Effector CD4-positive, alpha-beta T cell (primary cell): ENCODE measurements at places on chromosomes 12 and 14.

DNA sequence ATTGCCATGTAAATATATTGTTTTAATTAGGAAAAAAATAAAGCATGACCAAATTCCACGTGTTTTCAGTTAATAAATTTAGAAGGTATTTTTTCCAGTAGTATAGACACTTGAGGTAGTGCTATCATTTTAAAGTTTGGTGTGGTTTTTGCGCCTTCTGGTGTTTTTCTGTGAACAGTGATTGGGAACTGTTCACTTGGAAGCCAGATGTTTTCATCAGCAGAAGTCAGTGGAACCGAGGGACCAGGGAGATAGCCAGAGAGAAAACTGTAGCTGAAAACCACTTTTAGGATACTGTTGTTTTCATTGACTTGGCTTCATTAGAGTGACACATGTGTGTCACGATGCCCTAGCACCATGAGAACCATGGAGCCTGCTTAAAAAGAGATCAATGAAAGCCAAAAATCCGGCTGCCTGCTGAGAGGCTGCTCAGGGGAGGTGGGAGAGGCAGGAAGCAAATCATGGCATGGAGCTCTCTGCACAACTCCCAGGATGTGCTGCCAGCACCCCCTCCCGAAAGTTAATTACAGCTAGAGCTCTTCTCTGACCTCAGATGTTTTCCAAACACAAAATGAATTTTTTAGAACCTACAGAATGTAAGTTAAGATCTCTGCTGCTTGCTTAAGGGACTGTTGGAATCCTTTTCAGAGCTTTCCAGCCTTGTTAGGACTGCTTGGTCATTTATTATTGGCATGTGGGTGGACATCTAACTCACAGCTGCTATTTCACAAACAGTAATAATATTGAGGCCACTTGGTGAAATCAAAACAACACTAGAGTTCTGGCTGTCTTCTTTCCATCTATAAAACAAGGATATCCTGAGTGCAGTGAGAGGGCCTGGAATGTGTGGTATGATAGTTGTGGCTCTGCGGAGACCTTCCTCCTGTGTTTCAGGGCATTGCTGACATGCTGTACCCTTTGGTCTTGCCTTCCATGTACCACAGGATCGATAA, 192.3 kb downstream of the ANO4 start:
- DNase-seq = no peak

DNA sequence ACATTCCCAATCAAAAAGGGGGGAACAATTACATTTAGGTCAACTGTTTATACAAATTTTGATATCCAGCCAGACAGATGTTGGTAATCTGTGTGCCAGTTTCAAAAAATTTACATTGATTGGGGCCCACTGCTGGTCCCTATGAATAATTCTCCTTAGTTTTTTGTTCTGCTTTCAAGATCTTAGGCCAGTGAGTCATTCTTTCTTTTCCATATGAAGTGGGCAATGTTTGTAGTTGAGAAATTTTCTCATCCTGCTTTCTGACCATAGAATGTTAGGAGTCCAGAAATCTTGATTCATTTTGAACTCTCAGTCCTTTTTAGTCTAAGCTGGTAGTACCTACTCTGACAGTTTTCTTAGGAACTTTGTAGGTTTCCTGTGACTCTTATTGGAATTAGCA, 244.3 kb downstream of the DIO2 start:
- no peak for DNase-seq

DNA sequence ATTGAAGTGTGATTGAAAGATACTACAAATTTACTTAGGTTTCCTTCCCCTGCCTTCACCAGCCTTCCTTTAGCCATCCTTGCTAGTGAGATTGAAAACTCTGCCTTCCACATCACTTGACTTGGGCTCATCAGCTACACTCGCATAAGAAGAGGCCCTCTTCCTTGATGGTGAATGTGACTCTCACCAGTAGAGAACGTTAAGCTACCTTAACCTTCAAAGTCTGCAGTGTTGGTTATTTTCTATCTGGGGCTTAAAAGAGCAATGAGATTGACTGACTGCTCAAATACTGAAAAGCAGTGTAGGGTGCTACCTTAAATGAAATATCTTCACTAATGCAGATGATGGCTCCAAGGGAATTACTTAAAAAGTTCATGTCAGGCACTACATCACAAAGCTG, 271.8 kb downstream of the EGLN3 start:
- no peak for DNase-seq

- no peak for DNase-seq
Observed at GRCh38 chr14:104801520-104802393, 856 bp downstream of the ZBTB42 start.

GRCh38 chr14:87349921-87350320, 643.1 kb downstream of the GALC start:
- no peak for DNase-seq

DNA sequence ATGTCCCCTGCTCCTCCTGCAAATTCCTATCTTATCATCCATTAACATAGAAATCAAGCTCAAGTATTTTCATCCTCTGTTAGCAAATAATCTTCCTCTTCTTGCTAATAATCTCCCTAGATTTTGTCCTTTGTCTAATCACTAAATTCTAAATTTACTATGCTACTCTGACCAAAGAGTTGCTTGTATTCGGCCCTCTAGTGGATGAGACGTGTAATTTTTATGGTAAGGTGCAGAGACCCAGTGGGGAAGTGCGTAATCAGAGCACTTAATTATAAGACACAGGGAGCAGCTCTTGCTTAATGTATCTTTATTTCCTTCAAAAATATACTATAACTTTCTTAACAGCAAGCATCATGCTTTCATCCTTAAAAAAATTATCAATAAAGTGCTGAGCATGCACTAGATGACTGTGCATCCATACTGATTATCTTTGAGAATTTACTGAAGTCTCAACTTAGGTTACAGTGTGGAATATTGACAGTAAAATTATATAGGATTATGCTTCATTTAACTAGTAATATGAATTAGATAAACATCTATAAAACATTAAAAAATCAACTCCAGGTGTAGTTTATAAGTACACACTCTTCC, 212.6 kb downstream of the SLC16A7 start:
- DNase-seq = no peak

DNA sequence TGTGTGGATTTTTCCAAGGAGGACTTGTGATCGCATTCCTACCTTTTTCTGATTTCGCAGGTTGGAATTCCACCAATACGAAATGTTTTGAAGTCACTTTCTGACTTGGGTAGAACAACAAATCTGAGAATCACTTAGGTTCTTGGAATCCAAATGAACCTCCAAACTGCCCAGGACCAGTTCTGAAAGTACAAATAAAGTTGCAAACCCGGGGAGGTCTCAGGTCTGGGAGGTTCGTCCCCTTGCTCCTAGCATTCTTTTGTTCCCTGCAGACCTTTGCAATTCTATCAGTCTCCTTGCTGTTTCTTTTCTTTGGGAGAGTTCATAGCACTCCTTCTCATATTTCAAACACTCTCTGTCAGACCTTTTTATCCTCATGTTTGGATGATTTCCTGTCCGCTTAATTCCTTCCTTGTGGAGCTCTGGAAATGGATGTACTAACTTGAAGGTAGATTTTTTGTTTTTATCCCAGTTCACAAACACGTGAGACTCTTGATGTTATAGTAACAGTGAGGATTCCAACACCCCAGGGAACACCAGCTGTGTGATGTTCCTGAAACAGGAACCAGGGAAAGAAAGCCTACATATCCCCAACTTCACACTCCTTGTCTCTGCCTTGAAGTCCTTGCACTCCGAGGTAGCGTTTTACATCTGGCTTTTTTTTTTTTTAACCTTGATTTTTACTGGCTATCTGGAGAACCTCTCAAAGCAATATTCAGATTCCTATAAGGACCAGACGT, 70.6 kb downstream of the TMEM132C start:
- DNase-seq = no peak

DNA sequence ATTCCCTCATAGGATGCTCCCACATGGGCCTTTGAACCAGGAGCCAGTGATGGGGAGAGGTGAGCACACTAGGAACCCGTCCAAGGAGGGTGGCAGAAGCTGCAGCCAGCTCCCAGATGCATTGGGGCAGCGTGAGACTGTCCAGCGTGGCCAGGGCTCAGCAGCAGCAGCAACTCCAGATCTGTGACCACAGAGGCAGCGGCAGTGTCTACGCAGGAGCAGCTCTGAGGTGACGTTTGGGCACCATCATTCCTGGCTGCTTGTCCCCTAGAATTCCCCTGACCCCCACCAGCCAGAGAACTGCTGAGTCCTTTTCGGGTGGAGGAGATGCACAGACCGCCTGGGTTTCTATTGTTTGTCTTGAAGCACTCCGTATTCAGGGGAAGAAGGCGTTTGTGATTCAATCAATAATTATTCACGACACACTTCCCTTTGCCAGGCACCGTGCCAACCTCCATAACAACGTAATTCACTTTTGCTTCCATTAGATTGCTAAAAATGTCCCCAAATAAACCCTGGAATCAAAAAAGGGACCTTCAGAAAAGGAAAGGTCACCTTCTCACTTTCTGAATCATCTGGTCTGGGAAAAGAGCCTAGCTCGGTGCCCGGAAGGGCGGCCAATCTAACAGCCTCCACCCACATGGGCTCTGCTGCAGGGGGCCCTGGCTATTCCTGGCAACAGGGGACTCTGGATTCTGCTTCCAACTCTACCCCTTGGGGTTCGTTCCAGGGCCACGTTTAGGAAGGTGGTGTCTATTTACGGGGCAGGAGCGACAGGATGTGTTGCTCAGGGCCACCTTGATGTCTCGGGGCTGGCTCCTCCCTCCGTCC, 11.4 kb upstream of the BDKRB2 start:
- DNase-seq = no peak

GRCh38 chr12:27319848-27320247, 12.8 kb upstream of the BMAL2 start:
- no peak for DNase-seq

DNA sequence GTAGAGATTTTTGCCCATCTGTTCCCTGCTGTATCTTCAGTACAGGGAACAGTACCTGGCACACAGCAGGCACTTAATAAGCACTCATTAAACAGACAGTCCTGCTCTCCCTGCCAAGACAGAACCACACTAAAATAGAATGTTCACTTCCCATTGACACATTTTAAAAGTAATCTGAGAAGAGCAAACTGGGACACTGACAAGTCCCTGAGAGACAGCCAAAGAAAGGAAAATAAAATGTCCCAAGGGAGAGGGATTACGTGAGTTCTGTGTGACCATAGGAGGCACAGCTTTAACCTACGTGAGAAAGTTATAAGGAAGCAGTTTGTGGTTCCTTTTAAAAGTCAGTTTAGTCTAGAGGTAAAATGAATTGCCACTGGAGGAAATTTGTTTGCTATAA, 43.9 kb upstream of the SYCP3 start:
- no peak for DNase-seq

DNA sequence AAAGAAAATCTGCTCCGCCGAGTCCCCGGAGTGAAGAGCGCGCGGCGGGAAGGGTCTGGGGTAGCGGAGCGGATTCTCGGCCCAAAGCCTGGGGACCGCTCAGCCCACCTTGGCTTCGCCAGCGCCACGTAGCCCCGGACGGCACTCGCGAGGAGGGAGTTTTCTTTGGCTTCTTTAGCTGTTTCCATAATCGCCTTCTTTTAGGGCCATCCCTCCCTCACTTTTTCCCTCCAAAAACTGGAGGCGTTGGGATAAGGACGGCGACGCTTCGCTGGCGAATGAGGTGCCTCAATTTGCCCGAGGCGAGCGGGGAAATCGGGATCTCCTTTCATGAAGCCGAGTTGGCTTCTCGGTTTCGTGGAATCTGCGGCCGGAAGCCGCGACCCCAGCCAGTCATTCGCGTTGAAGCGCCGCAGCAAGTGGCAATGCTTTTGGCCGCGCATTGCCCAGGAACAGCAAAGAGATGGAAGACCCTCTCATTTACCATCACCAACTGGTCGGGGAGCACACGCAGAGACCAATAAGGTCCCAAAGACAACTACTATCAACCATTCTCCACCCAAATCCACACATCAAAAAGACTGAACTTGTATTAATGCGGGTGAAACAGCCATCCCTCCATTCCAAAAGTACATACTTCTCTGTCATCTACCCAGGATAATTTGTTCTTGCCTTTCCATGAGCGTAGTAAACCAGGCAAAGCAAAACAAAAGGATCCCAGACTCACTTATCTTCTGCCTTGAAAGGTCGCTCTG, 8.4 kb upstream of the SIX1 start:
- DNase-seq = no peak

- no peak for DNase-seq
Observed at GRCh38 chr12:63821781-63822251, 22.7 kb upstream of the SRGAP1 start.

- no peak for DNase-seq
Observed at GRCh38 chr14:95485222-95485819, 31.1 kb downstream of the SYNE3 start.

DNA sequence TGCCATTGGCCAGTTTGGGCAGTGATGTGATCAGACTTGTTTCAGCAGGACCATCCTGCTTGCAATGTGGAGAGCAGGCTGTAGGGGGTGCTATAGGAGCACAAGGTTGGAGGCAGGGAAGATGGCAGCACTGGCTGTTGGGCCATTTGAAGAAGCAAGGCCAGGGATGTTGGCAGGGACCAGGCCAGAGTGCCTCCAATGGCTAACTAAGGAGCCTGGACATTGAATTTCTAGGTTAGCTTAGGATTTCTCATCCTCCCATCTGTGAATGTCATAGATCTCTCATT, 23.5 kb downstream of the FGF23 start:
- DNase-seq = no peak

DNA sequence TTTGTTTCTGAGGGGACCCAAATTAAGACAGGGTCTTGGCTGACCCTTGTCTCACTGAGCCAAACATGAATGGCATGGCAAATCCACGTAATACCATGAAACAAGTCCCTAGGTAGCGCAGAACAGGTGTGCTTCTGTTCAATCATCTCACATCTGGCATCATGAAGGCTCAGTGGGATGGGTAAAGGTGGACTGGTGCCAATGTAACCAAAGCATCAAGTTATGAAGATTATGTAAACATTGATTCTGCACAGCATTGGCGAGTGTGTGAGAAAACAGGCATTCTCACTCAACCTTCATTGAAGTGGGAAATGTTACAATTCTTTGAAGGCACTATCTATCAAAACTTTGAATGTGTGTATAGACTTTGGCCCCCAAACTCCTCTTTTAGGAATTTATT, 41.9 kb downstream of the PTGER2 start:
- no peak for DNase-seq

GRCh38 chr14:100741966-100742365, 15.3 kb downstream of the DLK1 start:
- DNase-seq = no peak
